ENCODE measurements at places on chromosomes 16 and 17.

DNA sequence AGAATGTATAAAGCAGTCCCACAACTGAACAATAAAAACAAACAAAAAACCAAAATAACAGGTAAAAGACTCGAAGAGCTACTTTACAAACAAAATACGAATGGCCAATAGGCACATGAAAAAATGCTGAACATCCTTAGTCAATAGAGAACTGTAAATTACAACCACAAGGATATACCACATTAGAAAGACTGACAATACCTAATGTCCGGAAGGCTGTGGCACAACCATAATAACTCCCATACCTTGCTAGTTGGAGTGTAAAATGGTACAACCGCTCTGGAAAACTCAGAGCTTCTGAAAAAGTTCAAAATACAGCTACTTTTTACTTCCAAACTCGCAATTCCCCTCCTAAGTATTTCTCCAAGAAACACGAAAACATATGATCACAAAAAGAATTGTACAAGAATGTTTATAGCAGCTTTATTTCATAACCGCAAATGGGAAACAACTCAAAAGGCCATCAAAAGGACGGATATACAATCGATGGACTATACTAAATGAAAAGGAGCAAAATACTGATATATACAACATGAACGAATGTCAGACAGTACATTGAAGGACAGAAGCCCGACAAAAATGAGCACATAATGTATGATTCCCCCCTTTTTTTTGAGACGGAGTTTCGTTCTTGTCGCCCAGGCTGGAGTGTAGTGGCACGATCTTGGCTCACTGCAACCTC lies 2.3 kb downstream of the TP53 start:
- DNase-seq, result no peak

DNA sequence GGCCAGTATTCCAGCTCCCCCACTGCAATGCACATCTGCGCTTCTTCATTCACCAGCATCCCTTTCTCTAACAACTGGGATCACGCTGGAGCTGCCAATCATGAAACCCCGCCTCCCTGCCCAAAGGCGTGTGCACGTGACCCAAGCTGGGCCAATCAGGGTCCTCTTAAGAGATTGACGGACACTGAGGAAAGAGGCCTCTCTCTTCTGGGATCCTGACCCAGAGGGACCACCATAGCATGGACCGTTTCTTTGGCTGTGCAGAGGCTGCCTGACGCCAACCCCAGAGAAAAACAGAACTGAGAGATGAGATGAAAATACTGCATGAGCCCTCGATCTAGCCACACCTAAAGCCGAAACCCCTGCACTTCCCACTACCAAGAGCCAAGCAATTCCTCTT lies 32.0 kb downstream of the COTL1 start:
- no peak for DNase-seq

GRCh38 chr16:6836766-6837165 lies 495.9 kb upstream of the RBFOX1 start:
- DNase-seq, result no peak

DNA sequence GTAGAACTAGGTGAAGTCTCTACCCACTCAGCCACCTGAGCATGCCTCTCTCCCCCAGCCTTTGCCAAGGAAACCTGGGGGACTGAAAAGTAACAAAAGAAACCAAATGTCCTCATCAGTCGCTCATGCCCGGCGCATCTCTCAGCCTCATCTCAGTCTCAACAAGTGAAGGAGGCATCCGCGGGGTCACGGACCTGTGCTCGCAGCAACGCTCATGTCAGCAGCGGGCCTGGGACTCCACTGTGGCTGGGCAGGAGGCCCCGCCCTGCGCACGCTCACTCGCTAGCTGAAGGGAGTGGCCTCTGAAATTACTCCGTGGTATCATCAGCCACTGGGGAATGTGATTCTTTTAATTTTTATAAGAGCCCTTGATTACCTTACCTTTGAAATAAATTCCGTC lies 31.3 kb downstream of the MAP1LC3B start:
- no peak for DNase-seq

GRCh38 chr16:2532494-2533141 lies 1.4 kb upstream of the CEMP1 start:
- DNase-seq, result peak; percentile 48

DNA sequence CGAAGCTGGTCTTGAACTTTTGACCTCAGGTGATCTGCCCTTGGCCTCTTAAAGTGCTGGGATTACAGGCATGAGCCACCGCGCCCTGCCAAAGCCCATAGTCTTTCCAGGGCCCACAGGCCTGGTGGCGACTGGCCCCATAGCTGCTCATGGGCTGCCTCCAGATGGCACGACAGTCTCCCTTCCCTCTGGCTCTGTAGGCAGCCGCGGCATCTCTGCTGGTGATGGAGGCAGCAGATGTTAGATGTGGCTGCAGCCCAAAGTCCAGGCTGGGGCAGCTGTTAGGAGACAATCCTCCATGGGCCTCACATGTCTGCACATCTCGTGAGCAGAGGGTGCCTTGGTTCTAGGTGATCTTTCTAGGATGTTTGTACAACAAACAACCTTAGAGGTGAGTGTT lies 69.7 kb upstream of the DNAJA2 start:
- no peak for DNase-seq

DNA sequence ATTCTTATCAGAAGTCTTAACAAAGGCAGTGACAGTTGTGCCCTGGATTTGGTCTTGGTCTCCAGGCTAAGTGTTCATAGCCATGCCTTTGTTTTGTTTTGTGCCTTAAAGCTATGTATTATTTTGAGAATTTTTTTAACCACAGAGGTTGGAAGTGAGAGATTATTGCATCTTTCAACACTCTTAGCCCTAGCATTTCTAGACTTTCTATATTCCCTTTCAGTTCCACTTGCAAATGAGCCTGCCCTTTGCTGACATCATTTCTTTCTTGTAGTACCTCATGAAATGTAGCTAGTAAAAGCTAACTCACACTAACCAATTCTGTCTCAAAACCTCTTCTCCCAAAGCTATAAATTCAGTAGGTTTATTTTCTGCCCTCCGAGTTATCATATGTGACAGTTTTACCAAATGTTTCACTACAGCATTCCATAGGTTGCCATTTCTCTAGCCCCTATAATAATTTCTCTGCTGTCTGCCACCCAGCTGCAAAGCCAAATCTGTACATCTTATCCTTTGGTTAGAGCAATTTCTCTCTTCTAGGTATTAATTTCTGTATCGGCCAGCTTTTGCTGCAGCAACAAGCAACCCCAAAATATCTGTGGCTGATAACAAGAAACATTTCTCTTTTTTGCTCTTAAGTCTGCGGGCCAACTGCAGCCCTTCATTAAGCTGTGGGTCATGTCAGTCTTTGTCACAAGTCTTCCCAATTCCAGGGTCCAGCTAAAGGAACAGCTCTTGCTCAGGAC lies 14.2 kb upstream of the CCL1 start:
- DNase-seq, result no peak

DNA sequence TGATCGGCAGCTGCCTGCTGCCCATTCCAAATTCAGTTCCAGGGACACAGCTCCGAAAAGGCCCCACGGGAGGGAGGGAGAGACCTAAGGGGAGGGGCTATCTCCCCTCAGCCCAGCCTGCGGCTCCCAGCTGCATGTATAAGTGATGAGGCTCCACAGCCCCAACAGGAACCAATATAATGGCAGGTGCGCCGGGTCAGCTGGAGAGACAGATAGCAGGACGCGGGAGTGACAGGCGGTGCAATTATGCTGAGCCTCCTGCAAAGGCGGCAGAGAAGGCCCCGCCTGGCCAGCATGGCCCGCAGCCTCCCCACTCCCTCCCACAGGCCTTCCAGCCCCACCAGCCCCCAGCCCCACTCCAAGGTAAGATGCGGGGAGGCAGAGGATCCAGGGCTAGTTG lies 8.1 kb upstream of the C1QL1 start:
- no peak for DNase-seq

DNA sequence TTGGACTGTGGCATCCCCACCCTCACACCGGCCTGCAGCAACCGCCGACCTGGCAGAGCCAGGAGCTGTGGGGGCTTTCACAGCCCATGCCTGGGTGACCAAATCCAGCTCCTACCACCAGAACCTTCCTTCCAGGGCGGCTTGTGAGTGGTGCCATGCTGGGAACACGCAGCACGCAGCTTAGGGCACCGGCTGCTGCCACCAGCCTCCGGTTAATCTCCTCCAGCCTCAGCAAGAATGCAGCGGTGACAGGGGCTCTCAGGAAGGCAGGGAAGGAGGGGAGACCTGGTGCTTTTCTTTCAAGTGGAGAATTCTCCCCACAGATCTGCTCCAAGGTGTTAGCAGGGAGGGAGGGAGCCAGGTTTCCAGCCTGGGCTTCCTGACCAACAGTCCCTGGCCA lies 32.3 kb upstream of the ANKRD40CL start:
- DNase-seq, result no peak

DNA sequence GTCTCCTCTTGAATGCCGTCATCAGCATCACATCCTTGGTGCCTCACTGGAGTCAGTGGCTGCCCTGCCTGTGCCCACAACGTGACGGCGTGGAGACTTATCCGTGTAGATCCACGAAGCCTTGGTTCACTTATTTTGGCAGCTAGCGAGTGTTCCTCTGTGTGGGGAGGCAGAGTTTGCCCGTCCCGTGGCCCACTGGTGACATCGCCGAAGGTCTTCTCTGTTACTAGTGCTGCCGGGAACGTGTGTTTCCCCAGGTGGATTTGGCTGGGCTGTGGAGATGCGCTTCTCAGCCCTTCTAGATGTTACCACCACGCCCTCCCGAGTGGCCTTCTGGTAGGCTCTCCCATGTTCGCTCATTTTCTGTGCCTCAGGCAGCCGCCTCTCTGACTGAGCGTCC lies 169.6 kb downstream of the SEC14L1 start:
- DNase-seq, result no peak

DNA sequence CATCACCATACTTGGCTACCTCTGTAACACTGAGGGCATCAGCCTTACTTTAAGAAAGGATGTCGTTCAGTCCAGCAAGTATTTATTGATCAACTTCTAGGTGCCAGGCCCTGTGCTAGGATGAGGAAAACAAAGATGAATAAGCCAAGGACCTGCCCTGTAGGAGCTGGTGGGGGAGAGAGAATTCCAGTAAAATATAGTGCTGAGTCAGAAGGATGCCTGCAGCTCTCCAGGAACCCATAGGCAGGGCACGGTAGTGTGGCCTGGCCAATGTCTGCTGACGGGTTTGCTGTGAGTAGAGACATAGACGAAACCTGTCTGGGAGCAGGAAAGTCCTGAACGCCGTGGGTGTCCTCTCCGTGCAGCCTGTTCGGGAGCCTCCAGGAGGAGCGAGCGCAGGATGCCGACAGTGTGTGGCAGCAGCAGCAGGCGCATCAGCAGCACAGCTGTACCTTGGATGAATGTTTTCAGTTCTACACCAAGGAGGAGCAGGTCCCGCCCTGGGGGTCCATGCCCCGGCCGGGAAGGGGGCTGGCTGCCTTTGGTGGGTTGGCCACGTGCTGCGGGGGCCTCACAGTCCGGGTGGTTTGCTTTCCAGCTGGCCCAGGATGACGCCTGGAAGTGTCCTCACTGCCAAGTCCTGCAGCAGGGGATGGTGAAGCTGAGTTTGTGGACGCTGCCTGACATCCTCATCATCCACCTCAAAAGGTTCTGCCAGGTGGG lies 55.6 kb downstream of the USP43 start:
- no peak for DNase-seq

- DNase-seq, result no peak
These were observed 221.9 kb upstream of the CACNG5 start for GRCh38 chr17:66612993-66613392.

DNA sequence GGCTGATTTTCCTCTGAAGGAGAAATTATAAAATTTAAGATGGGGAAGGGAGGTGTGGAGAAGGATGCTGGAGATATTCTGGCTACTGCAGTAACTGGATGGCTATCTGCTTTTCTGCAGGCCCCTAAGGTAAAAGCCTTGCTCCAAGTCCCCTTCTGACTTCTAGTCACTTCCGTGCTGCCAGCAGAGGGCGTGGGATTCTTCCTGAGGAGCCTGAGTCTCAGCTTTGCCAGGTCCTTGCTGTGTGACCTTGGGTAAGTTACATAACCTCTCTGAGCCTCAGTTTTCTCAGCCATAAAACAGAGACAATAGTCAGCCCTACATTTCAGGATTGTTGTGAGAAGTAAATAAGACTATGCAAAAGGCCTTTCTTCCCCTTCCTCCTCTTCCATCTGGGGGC lies 24.3 kb upstream of the TMEM220 start:
- DNase-seq, result peak; percentile 6

DNA sequence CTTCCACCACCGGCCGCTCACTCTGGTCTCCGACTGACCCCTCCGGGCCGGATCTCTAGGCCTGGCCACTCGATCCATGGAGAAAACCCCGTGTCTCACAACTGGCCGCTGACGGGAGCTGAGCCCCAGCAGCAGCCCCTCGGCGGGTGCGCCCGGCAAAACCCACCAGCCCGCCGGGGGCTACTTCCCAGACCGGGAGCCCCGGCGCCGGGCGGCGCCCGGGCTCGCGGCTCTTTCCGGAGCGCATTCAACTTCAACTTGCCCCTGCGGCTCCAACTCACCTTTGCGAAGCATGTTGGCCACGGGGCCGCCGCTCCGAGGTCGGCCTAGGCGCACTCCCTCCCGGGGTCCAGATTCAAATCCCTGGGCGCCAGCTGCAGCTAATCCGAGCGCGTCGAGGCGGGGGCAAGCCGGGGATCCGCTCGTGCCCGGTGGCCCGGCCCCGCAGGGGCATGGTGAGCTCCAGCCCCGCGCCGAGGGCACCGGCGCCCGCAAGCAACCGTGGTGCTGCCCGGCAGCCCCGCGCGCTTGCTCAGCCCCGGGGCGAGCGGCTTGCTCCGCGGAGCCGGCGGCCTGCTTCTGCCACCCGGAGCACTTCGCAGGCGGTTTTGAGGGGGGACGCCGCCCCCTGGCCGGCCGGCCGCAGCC lies 438 bp downstream of the RTN4RL1 start:
- no peak for DNase-seq

DNA sequence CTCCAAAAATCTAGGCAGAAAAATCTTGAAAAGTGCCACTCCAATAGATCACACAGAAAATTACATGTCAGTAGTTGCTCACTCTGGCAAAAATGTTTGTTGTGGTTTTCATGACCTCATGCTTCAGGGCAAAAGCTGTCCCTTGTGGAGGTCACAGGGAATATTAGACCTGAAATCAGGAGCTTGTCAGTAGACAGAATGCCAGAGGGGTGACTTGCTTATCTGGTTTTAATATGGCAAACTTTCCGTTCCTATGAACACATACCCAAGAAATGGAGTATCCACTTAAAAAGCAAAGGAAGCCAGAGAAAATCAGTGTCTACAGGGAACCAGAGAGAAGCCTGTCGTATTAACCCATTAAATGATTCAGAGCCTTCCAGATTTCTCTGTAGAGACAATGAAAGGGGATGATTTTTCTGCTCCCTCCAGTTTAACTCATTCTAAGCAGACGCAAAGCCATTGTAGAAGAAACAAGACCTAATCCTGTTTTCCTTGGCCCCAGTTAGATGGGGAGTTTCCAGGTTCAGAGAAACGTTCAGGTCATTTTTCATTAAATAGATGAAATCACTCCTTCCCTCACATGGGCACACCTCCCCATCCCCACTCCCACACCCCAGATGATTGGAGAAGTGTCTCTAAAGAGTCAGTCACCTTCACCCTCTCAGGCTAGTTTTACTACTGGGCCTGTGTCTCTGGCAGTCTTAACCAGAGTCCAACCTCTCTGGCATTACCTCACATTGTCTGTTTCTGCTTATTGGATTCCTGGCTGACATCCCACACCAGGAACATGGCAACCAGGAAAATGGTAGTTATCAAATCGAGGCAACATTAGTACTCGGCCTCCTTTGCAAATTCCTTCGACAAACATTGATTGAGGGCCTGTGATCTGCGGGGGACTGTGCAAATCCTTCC lies 6.0 kb downstream of the SOX9 start:
- peak; percentile 79 for DNase-seq

- DNase-seq, result peak; percentile 40
These were observed 70.1 kb downstream of the ABCC1 start for GRCh38 chr16:16019488-16019887.
